CD4-positive, alpha-beta T cell treated with Interleukin-1 beta for 1 hour (primary cell): ENCODE measurements at places on chromosomes 5 and 9.

- DNase-seq, result no peak
Measured at GRCh38 chr9:34034698-34035065, 14.0 kb downstream of the UBAP2 start.

DNA sequence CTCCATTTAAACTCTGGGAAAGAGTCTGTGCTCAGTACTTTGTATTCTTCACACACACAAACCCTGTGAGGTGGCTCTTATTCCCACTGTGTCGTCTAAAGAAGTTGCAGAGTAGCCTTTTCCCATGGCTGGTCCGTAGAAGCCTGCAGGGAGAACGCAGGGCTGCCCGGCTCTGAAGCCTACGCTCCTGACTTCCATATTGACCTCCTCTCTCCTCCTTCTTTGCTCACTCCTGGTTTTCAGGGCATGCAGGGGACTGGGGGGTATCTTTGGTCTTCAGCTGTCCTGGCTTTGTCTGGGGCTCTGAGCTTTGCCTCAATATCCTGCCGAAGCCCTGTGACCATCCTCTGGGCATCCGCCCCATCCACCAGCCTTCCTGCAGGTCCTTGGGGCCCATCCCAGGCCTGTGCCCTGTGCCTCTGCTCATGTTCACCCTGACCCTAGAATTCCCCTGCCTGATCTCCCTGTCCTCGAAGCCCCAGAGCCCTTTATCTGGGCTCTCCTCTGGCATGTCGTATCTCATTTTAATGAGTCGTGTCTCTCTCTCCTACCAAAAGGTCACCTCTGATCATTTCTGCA is 83.8 kb upstream of the FSTL4 start:
- no peak for DNase-seq

GRCh38 chr5:95647886-95648860 is 1.6 kb downstream of the RFESD start:
- DNase-seq, result no peak

DNA sequence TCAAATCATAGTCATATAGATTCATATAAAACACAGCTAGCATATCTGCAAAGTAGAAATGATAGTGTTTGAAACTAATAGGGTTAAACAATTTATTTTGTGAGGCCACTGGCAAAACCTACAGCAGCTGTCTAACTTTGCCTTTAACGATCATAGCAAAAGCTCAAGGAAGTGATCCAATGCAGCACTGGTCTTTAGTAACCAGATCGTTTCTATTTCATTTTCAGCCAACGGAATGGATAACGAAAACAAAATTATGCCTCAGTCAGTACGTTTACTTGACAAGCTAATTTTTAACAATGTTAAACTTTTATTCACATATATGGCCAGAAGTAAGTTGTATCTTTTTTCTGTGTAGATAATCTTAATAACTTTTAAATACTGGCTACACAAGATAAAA is 17.7 kb downstream of the MLLT3 start:
- DNase-seq, result no peak

- no peak for DNase-seq
Measured at GRCh38 chr5:108196276-108196675, 185.6 kb downstream of the FBXL17 start.

DNA sequence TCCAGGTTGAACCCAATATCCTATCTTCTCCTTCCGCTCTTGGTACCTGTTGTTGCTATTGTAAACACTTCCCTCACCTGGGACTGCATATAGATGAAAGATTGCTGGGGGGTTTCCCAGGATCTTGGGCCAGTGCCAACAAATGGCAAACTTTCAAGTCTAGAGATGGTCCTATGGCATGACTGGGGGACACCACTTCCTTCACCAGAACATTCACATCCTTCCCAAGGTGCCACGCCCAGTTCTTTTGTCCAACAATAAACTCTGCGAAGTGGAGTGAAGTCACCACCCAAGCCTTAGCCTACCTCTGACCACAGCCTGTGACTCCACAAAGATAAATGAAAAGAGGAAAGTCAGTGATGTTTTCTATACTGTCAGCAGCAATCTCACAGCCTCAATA is 34.4 kb downstream of the DOCK8 start:
- no peak for DNase-seq

DNA sequence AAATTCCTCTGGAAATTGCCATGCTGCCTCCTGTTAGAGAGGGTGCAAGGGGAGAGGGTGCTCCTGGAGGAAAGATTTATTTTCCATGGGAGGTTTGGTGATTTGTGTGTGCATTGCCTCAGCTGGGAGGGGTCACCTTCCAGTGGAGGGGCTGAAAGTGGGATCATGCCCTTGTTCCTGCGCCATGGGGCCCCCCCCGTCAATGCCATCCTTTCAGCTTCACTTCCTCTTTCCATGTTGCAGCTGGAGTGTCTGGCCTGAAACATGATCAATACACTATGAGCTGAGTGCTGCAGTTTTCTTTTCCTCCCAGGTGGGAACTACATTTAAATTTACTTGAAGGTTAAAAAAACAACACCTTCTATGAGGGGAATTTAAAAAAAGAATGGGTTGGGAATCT is 176.8 kb downstream of the MELK start:
- no peak for DNase-seq

GRCh38 chr5:171680485-171680884 is 105.1 kb upstream of the SMIM23 start:
- DNase-seq, result no peak

- no peak for DNase-seq
Measured at GRCh38 chr5:37991301-37992299, 151.8 kb upstream of the GDNF start.
